Trophoblast cell (in vitro differentiated cells and primary cell): ENCODE measurements at places on chromosomes 3 and 15.

GRCh38 chr3:26280517-26280916 lies 342.1 kb upstream of the LRRC3B start:
- DNase-seq: no peak

DNA sequence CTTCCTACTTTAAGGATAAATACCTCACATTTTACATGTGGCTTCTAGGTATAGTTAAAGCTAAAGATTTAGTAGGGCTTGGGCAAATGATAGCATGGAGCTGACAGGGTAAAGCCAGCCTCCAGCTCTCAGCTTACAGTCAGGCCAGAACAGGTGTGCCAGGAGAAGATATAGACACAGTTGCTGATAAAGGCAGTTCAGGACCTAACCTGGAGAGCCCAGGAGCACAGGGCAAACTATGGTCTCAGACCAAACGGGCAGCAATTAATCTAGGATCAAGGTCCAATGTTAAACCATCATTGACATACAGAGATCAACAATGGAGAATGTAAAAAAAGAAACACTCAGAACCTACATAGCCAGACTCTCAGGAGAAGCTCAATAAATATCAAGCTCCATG lies 4.0 kb downstream of the WDR49 start:
- DNase-seq: no peak

DNA sequence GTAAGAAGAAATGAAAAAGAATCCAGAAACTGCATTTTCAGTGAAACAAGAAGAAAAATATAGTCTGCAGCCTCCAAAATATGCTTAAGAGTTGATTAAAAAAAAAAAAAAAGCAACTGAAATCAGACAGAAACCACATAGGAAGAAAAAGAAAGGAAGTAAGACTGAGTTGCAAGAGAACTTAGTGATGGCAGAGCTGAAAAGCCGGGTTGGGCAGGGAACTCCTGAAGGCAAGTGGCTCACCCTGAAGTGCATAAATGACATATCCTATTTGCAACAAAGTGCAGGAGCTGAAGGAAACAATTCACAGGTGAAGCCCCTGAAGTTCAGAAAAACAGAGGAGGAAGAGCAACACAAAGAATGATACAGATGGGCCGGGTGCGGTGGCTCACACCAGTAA lies 108.8 kb upstream of the SLC25A36 start:
- no peak for DNase-seq

- no peak for DNase-seq
These were observed 151.6 kb downstream of the TMCO5A start for GRCh38 chr15:38085931-38086568.

GRCh38 chr3:127809211-127809610 lies 13.1 kb downstream of the MGLL start:
- peak; percentile 96 for DNase-seq

DNA sequence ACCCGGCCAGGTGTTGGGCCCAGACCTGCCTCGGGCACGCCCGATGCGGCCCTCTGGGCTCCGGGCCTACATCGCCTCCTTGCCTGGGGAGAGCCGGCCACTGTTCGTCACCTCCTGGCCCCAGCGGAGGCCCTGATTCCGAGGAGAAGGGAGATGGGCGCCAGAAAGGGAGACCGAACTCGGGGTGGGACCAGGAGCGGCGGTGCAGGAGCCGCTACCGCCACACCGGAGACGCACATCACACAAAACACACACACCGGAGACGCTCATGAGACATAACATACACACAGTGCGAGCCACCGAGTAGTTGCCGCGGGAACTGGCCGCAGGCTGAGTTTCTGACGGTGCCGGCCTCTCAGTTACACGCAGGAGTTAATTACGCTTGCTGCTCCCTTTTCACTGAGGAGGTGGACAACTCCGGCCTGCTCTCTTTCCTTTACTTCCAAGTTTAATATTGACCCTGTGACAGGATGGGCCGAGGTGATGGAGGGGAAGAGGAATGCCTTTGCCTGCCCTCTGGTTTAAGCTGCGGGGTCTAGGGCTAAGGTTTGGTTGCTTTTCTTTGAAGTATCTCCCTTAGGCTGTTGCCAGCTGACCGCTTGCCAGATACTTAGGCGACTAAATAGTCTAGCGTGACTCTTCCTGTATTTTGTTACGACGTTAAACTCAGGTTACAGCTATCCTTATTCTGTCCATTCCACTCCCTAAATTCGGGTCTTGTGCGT lies 570 bp downstream of the PCNP start:
- DNase-seq: peak; percentile 65

GRCh38 chr3:171503817-171504216 lies 43.6 kb upstream of the TNIK start:
- peak; percentile 75 for DNase-seq

DNA sequence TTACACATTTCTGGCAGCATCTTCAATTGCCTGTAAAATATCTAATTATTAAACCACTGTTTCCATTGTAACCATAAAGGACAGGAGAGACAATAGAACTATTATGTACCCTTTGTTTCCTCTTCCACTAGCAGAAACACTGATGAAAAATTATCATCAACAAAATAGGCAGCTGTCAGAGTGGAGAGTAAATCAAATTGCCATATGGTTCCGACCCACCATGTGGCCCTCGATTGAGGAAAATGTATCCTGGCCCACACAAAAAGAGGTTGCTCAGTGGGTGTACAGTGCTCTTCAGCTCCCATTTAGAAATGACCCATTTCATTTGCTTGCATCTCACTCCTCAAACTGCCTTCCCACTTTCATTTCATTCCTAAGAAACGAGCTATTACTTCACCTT lies 570.6 kb upstream of the UBE2E2 start:
- no peak for DNase-seq

GRCh38 chr15:89088605-89089315 lies 504 bp downstream of the ABHD2 start:
- peak; percentile 38 for DNase-seq

DNA sequence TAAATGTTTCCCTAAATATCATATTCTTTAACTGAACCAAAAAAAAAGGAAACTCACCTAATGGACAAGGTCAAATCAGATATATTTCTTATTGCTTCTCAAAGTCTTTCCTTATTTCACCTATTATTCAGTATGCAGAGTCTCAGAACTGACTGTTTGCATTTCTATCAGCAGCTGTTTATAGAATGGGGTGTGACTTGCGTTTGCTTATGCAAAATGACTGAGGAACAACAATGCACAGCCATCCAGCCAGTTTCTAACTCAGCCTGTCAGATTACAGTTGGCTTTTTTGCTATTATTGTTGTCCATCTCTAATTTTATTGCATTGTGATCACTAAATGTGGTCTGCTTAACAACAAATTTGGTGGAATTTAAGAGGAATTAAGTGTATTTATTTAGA lies 40.7 kb downstream of the RAB27A start:
- DNase-seq: no peak

- no peak for DNase-seq
These were observed 463.5 kb downstream of the FOXP1 start for GRCh38 chr3:71120012-71120411.

- DNase-seq: no peak
These were observed 137.3 kb upstream of the SLC24A5 start for GRCh38 chr15:47983533-47983932.

DNA sequence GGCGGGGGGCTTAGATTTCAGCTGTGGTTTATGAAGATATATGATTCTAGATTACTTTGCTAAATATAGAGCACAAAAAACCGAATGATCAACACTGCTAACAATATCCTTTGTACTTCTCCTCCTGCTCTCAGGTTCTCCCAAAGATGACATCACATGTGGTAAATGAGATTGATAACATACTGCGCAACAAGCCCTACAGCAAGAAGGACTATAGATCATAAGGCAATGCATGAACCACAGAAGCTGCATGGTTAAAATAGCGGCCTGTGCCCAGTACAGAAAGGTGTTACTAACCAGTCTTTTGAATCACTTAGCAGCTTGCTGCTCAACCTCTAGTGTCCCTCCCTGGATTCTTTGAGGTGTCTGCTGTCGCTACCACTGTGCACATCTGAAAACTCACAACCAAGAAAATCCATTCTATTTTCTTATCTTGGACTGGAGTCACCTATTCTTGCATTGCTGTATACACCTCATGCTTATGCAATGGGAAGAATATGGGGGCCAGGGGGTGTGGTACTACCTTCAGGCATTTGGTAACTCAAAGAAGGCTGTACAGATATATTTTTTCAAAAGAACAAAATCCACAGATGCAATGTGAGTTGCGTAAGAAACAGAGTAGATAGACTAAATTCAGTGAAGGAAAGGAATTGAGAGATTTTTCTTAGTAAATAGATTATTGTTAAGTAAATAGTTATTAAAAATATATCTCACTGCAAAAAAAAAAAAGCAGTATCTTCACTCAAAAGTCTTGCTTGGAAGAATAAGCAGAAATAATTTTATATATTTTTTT lies 18.2 kb downstream of the SSR3 start:
- peak; percentile 92 for DNase-seq

DNA sequence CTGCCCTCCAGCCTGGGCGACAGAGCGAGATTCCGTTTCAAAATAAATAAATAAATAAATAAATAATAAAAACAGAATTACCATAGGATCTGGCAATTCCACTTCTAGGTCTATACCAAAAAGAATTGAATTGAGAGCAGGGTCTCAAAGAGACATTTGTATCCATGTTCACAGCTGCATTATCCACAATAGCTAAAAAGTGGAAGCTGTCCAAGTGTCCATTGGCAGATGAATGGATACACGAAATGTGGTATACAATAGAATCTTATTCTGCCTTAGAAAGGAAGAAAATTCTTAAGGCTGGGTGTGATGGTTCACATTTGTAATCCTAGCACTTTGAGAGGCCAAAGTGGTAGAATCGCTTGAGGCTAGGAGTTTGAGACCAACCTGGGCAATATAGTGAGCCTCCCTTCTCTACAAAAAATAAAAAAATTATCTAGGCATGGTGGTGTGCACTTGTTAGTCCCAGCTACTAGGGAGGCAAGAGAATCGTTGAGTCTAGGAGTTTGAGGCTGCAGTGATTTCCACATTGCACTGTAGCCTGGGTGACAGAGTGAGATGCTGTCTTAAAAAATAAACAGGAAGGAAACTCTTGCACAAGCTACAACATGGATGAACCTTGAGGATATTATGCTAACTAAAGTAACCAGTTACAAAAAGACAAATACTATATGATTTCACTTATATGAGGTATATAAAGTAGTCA lies 24.2 kb downstream of the PFKFB4 start:
- DNase-seq: no peak

- DNase-seq: no peak
These were observed 44.8 kb downstream of the CGNL1 start for GRCh38 chr15:57421110-57421509.

DNA sequence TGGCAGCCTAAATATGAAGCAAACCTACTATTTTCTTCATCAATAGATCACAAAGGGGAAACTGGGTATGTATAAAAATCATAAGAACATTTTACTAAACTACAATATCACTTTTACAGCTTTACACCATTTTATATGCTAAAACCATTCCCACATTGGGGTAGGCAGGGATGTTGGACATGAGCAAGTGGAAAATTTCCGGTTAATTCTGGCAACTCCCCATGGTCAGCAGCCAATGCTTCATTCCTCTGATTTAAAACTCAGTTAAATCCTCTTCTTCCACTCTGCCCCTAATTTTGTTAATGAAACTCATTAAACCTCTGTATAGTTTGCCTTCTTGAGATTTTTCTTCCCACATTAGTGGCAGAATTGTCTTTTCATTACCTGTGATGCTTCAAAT lies 552.5 kb upstream of the NECTIN3 start:
- DNase-seq: no peak

DNA sequence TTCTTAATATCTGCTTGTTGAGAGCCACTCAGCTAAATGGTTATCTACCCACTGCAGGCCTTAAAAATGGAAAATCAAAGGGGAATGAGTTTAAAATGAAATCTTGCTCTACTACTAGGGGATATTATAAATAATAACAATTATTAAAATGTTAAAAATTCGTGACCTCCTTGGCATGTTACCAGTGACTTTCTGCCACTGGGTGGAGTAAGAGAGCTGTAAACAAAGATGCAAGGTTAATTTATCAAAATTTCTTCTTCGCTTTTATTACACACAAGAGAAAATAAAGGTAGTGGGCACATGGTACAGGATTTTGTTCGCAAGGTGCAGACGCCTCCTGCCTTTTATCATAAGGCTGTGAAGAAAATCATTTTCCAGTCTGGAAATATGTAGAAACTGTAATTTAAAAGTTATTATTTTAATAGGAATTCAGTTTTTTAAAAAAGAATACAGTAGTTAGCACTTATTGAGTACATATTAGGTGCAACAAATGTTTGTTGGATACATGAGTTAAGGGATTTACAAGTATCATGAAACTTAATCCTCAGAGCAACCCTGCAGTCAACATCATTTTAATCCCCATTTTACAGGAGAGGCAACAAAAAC lies 272.6 kb downstream of the SUCLG2 start:
- DNase-seq: peak; percentile 64

GRCh38 chr3:124837730-124838186 lies 49.4 kb downstream of the ITGB5 start:
- DNase-seq: peak; percentile 73

DNA sequence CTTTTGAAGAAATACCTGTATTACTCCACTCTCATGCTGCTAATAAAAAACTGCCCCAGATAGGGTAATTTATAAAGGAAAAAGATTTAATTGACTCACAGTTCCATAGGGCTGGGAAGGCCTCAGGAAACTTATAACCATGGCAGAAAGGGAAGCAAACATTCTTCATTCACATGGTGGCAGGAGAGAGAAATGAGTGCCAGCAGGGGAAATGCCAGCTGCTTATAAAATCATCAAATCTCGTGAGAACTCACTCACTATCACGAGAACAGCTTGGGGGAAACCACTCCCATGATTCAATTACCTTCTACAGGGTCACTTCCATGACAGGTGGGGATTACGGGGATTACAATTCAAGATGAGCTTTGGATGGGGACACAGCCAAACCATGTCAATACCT lies 18.7 kb downstream of the MFSD1 start:
- DNase-seq: no peak

GRCh38 chr3:10286596-10287295 lies 6.0 kb downstream of the GHRL start:
- peak; percentile 60 for DNase-seq

DNA sequence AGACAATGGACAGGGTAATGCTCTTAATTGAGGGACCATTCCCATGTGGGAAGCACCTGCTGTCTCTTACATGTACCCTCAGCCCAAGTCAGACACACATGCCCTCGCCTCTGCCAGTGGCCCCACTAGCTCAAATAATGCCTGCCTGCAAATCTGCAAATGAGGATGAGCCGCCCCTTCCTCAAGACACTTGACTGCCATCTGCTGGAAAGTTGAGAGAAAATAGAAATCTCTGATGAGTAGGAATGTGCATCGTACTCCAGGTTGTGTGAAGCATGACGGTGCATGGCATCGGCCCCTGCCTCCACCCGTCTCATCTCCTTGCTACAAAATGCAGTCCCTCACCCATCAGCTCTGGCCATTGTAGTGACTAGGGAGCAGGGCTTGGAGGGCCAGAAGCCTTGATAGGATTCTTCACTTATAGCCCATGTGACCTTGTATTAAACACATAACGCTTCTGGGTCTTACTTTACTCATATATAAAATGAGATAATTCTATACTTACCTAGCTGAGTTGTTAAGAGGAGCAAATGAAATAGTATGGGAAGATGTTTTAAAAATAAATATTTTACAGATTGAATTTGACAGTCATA lies 6.3 kb upstream of the SCN5A start:
- DNase-seq: no peak

GRCh38 chr3:136239094-136239493 lies 11.0 kb upstream of the PCCB start:
- no peak for DNase-seq

- DNase-seq: no peak
These were observed 45.7 kb downstream of the TPRA1 start for GRCh38 chr3:127544803-127545201.
